ENCODE measurements at places on chromosomes 12 and 14.

DNA sequence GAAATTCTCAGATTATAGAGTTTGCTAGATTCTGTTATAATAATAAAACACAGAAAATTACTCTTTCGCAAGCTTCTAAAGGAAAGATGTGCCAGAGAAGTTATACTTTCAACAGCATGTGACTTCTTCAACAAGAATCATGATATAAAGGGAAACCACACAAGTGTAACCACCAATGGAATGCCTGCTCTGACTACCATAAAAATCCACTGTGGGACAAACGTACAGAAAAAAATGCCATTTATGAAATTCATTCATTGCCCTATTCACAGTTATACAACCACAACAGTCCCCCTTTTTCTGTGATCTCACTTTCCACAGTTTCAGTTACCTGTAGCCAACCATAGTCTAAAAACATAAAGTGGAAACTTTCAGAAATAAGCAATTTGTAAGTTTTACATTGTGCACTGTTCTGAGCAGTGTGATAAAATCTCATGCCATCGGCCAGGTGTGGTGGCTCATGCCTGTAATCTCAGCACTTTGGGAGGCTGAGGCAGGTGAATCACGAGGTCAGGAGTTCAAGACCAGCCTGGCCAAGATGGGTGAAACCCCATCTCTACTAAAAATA lies 3.2 kb downstream of the CATSPERB start:
- no peak for DNase-seq

GRCh38 chr12:26425587-26426260 lies 230.4 kb downstream of the SSPN start:
- no peak for DNase-seq

GRCh38 chr12:27960821-27961220 lies 11.7 kb downstream of the PTHLH start:
- DNase-seq = no peak

GRCh38 chr14:94961386-94962165 lies 191.7 kb upstream of the GSC start:
- DNase-seq = no peak

DNA sequence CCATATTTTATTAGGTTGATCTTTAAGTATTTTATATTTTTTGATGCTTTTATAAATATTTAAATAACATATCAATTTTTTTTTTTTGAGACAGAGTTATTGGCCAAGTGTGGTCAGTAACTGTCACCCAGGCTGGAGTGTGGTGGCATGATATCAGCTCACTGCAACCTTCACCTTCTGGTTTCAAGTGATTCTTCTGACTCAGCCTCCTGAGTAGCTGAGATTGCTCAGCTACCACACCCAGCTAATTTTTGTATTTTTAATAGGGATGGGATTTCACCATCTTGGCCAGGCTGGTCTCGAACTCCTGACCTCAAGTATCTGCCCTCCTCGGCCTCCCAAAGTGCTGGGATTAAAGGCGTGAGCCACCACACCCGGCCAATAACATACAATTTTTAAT lies 71.1 kb downstream of the FUT8 start:
- DNase-seq = no peak

- DNase-seq = no peak
These were observed 142.7 kb downstream of the HMGA2 start for GRCh38 chr12:65966852-65967593.

- no peak for DNase-seq
These were observed 28.7 kb downstream of the BMAL2 start for GRCh38 chr12:27361372-27361771.

GRCh38 chr12:49895773-49896172 lies 7.9 kb downstream of the FAIM2 start:
- DNase-seq = no peak

GRCh38 chr12:128612150-128612850 lies 211.5 kb downstream of the SLC15A4 start:
- DNase-seq = no peak

DNA sequence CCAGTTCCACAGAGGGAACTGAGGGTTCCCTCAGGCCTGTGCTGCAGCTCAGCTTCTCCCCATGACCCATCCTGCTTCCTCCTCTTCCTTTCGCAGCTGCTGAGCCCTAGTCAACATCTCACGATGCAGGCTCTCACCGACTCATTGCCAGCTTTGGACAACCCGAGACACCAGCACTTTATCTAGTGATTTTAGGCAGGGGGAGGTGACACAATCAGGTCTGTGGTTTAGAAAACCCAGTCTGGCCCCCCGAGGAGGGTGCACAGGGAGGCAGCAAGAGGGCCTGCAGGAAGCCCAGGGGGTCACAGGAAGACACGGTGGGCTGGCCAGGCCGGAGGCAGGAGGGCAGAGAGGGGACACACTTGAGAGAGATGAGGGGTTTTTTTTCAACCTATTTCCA lies 35.4 kb downstream of the DIO3 start:
- DNase-seq = no peak

GRCh38 chr12:21813125-21813524 lies 38.6 kb upstream of the KCNJ8 start:
- no peak for DNase-seq

DNA sequence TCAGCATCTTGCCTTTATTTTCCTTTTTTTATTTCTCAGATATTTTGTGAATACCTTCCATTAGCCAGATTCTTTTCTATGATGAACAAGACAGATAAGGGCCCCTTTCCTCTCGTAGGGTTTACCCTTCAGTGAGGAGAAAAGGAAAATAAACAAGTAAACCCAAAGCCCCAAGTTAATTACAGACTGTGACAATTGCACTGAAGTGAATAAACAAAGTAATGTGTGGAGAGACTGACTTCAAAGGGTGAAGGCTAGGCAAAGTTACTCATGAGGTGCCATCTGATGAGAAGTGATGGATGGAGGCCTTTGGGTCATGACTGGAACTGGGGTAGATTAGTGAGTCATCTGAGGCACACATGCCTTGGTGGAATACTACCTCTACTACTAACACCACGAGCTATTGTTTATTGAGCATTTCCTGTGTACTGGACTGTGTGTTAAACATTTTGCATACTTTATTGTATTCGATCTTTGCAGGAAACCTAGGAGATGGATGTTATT lies 143.4 kb upstream of the PRICKLE1 start:
- DNase-seq = no peak

DNA sequence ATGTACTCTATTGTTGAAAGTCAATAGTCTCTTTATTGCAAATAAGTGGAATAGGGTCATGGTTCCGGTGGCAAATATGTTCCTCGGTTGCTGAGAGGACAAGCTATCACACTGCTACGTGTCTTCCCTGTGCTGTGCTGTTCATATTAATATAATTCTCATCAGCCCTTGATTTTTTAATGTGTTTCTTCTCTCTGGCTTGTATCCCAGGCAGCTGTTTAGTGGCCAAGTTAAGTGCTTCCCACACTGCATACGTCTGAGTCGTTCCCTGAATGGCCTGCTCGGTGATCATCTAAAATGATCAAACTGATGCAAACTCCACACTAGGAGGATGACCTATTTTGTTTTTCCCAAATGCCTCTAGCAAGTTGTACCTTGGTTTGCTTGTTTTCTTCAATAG lies 186.4 kb downstream of the ANO6 start:
- no peak for DNase-seq

GRCh38 chr14:40402957-40403356 lies 970.7 kb upstream of the FBXO33 start:
- no peak for DNase-seq

DNA sequence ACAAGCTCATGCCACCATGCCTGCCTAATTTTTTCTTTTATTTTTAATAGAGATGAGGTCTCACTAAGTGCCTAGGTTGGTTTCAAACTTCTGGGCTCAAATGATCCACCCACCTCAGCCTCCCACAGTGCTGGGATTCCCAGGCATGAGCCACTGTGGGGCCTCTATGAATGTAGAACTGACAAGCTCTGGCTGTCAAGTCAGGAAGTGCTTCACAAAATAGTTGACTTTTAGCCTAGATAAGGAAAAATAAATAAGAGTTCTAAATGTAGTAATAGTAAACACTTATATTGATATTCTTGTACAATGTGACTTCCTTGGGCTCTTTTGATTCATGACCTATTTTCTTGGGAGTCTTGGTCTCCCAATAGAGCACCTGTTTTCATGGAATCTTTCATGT lies 40.0 kb downstream of the RMST start:
- no peak for DNase-seq

- DNase-seq = no peak
These were observed 4.3 kb upstream of the ABCD2 start for GRCh38 chr12:39623919-39624318.

DNA sequence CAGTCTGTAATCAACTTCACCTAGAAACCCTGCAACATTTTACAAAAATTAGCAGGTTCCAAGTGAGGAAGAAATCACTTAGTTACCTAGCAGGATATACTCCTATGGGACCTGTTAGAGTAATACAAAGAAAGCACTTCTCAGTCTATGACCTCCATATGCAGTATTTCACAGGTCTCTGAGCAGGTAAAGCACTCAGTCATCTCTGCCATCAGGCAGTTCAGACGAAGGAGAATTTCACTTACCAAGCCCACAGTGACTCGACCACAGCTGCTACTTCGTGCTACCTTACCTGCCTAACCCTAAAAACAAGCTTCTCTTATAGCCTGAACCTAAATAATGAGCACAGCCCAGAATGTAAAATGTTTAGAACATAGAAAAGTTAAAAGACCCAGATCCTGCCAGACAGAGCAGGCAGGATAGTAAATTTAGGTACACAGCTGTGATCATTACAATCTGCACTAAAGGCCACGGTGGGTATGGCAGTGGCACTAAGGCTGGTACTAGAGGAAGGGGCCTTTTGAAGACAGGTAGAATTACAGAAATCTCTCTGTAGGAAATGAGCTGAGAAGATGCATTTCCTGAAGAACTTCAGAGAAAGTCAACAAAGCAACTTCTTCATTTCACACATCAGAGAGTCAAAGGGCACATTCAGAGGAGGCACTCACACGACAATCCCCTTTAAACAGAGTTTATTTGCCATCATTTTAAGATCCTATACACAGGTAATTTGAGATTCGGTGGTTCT lies 35.7 kb downstream of the DCAF5 start:
- no peak for DNase-seq

DNA sequence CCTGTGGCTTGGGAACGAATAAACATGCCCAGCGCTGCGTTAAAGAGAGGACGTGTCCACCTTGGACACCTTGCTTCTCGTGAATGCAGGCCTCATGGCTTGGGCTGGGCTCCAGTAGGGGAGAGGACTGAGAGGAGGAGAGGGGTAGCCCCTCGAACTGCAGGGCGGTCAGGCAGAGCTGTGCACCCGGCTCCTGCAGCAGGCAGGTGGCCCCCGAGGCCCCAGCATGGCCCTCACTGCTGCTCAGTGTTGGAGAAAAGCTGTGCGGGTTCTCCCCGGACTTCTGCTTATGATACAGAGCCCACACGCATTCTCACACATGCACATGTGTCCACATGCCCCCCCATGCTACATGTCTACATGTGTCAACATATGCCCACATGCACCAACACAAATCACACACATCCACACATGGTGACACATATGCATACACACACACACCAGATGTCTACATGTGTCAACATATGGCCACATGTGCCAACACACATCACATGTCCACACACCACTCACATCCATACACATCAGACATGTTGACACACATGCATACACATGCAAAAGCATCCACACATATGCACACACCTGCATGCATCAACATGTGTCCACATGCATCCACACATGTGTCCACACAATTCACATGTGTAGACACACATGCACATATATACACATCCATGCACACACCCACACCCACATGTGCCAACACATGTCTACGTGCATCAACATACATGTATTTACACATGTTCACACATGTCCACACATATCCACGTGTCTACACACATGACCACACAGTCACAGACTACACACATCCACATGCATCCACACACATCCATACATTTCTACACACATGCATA lies 3.0 kb downstream of the ADGRD1 start:
- no peak for DNase-seq

GRCh38 chr12:127886827-127887226 lies 380.1 kb upstream of the TMEM132C start:
- no peak for DNase-seq

GRCh38 chr12:121198949-121199348 lies 11.0 kb upstream of the P2RX4 start:
- DNase-seq = no peak

DNA sequence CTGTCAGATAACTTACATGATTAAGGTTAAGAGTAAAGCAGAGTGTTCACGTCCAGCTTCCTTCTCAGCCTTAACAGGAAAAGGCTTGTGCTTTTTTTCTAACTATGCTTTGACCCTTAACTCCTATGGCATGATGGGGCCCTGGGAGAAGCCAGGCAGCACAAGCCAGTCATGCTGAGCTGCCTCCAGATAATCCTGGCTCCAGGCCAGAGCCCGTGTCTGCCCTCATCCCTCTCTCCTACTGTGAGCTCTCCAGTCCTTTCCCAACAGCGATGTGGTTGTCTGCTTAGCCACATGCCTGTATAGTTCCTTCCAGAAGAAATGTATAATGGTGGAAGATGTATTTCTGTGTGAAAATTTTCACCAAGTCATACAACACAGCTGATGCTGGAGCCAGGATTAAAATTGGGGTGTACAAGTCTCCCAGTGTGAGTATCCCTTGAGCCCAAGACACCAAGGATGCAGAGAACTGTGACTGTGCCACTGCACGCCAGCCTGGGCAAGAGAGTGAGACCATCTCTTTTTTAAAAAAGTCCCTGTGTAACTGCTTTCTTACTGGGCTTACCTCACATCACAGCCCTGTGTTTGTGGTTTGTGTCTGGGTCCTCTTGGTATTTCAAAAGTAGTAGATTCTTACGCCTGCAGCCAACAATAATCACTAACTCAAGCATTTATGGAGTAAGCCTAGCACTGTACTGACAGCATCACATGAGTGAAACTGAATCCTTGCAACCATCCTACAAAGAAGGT lies 7.9 kb upstream of the ITFG2 start:
- peak; percentile 6 for DNase-seq

- no peak for DNase-seq
These were observed 114.4 kb downstream of the CALM1 start for GRCh38 chr14:90511252-90511651.

- no peak for DNase-seq
These were observed 5.3 kb downstream of the ACIN1 start for GRCh38 chr14:23089498-23090253.

- DNase-seq = no peak
These were observed 82.7 kb downstream of the PLEKHA5 start for GRCh38 chr12:19212245-19212644.

GRCh38 chr12:92036061-92036620 lies 109.5 kb downstream of the BTG1 start:
- no peak for DNase-seq

- DNase-seq = no peak
These were observed 13.4 kb downstream of the MARK3 start for GRCh38 chr14:103398427-103399195.

All from hippocampal formation (tissue), 2 donors.